ENCODE measurements at places on chromosomes 1 and 21.

- DNase-seq: no peak
Observed at GRCh38 chr1:210298936-210299335, 29.8 kb upstream of the HHAT start.

DNA sequence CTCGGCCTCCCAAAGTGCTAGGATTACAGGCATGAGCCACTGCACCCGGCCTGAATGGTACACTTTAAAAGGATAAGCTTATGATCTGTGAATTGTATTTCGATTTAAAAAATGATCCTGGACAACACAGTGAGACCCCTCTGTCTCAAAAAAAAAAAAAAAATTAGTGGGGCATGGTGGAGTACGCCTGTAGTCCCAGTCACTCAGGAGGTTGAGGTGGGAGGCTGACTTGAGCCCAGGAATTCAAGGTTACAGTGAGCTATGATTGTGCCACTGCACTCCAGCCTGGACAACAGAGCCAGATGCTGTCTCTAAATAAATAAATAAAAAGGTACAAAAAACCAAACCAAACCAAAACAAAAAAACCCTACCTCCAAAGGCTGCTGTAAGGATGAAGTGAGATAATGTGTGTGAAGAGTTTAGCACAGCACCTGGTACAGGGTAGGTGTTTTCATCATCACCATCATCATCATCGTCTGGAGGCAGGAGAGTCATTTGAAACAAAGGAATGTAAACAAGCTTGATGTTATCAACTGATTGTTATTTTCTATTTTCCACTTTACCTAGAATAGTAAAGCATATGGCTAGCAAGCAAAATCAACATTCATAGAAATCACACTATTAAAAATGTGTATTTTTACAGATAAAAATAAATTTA lies 22.5 kb upstream of the HTR1D start:
- no peak for DNase-seq

DNA sequence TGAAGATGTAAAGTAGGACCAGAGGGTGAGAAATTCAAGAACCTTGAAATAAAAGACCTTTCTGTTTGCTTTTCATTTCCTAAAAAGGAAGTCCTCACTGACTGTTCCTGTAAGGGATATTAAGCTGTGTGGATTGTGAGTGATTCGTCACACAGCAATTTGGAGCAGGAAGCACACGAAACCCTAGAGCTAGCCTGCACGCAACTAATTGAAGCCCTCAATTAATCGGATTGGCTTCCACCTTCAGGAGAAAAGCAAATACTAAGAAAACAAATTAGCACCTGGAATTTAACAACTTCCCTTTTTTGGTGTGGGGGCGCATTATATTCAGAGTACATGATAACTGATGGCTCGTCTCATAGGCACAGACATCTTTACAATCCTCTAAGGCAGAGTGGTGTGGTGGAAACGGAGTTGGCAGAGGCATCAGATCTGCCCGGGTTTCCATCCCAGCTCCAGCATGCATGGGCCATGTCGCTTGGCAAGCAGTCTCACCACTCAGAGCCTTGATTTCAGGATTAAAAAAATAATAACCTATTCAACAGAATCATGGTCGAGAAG lies 95.2 kb downstream of the KCNJ15 start:
- no peak for DNase-seq

DNA sequence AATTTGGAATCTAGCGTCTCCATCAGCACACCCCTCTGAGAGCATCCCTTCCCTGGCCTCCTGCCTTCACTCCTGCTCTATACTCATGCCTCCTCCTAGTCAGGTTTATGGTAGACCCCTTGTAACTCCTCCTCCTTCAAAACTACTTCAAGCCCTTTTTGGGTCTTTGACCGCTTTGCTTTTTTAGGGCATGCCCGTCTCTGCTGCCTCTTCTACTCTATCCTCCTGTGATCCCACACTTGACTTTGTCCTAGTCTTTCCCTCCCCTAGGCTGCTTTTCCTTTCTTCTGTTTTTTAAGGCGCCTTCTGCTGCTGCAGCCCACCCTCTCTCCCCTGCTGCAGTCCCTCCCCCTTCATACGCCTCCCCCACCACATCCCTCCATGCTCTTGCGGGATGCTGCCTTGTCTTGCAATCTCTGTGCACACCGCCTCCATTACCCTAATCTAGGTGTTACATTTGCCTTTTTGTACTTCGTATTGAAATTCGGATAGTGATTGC lies 1.5 kb downstream of the SNX27 start:
- no peak for DNase-seq

DNA sequence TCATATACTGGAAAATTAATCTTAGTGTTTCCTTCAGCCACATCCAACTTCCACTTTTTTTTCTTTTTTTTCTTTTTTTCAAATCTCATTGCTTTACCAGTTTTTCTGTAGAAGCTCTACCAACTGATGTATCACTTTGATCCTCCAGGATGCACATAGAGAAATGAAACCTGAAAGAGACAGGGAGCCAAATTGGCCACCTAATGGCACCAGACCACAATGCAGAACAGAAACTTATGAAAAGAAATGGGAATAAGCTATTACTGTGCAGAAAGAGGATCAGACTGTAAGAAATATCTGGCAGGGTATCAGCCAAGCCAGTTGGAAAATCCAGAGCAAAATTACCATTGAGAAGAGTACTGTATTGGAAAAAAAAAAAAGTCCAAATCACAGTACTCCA lies 1514.2 kb downstream of the MRPL39 start:
- DNase-seq: no peak

DNA sequence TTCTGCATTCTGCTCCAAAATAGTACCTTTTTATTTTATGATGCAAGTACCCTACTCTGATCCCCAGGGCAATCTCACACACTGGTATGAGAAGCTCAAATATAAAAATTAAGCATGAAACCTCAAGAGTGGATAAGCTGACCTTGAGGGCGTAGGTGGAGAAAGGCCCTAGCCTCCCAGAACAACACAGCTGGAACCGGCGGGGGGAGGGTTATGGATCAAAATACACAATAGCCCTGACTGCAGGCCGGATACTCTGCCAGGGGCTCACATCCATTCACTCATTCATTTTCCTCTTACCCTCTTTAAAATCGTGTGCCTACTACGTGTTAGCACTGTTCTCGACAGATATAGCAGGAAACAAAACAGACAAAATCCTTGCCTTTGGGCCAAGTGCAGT lies 32.8 kb upstream of the ECE1 start:
- no peak for DNase-seq

DNA sequence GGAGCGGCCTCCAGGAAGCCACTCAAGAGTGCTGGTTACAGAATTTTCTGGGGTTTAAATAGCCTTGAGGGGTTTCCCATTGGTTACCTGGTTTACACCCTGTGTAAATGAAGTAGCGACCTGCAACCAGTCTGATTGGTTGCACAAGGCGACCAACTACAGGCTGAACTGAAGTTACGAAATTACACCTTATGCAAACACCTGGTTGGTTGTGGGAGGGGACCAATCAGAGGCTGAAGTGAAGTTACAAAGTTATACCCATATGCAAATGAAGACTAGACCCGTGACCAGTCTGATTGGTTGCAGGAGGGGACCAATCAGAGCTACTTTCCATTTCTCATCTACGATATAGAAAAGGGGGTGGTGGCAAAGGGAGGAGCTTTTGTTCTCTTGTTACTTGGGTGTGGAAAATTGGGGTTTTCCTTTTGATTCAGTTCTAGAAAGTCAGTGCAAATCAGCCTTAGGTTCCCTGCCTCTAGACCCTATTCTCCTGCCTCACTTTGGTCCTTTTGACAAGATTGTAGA lies 22.2 kb upstream of the C1orf174 start:
- DNase-seq: no peak

GRCh38 chr1:245901037-245901436 lies 606.0 kb downstream of the SMYD3 start:
- no peak for DNase-seq

- DNase-seq: no peak
Observed at GRCh38 chr1:214085325-214085724, 97.6 kb downstream of the PROX1 start.

GRCh38 chr1:224199679-224200078 lies 16.6 kb downstream of the DEGS1 start:
- DNase-seq: no peak

GRCh38 chr1:208681878-208682663 lies 437.9 kb upstream of the PLXNA2 start:
- DNase-seq: no peak

GRCh38 chr1:4974981-4975685 lies 320.7 kb downstream of the AJAP1 start:
- DNase-seq: no peak

DNA sequence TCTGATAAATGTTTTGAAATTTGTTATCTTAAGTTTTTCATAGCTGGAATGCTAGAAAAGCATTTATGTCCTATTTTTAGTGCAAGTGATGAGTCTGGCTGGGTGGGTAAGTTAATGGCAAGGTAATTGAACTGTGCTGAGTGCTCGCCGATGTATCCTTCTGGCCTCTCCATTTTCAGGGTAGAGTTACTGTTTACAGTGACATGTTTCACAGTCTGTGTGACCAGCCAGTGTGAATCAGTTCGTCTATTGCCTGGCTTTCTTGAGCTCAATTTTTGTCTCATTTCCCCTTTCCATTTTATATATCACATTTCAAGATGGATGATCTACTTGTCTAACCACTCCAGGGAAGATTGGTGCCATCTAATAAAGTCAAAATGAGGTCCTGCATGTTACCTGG lies 44.1 kb downstream of the ITSN1 start:
- no peak for DNase-seq

DNA sequence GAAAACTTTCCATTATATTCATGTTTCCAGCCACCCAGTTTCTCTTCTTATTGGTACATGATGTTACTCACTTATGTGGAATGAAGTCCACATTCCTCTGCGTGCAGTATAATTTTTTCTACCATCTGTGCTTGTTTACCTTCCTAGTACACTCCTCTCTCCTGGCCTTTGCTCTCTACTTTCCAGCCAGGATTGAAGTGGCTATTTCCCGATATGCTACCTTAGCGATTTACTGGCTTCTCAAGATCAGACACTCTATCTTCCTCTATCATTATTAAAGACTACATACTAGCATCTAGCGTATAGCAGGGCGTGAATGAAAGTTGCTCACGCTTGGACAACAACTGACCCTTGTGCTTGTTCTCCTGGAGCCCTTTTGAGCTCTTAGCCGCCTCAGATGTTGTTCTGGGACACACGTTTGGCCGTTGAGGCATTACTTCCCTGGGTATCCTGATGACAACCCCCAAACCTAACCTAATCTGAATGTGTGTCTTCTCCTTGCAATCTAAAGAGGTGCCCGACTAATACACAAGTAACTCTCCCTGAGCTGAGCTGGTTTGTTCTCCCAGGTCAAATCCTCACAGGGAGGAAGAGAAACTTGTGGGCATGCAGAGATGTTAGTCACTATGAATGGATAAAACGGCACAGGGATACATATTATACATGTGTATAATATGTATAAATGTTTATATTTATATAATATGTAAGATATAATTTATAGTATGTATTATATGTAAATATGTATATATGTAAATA lies 13.4 kb upstream of the MTARC2 start:
- DNase-seq: no peak

DNA sequence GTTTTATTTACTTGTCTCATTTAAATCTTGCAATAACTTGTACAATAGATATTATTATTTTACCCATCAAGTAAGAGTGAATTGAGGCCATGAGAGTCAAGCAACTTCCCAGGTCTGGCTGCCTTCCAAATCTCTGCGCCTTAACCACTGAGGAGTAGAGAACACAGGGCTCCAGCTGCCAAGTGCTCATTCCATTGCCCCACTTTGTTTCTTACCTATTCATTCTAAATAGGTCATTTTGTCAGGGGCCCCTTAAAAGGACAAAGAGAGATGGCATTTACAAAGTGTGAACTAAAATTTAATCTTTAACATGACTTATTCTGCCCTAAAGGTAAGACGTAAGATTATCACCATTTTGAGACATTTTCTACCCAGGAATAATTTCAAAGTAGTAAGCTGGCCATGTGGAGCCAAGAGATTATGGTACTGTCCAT lies 3.5 kb downstream of the PPP1R15B start:
- no peak for DNase-seq

DNA sequence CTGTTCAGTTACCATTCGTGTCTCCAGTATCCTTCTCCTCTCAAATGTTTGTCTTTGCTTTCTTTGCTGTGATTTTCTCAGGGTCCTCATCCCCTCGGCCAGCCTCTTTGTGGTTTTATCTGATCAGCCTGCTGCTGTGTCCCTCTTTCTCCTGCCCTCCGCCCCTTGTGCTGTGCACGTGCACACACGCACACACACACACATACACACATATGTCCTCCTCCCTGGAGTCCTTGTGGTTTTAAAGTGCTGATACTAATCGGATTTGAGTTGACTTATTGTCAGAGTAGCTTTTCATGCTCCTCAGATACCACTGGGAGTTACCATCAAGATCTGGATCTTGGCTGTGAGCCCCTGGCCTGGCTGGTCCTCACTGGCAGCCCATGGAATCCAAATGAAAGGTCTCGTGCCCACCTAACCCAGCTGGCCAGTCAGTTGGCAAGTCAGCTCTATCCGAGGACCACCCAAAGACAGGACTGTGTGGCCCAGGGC lies 34.1 kb downstream of the QSOX1 start:
- DNase-seq: no peak

DNA sequence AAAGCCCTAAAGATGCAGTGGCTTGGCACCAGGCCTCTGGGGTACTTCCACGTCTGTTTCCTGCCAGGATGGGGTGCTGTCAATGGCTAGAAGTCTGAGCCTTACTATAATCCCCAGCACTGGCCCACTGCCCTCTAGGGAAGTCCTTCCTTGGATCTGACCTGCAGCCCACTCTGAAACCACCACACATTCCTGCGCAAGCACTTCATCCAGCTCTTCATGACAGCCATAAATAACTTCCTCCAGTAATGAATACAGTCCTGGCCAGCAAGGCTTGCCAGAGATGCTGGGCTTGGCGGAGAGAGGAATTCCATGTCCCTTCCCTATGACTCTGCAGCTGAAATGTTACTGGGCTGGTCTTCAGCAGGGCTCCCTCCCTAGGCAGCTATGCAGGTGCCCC lies 32.6 kb downstream of the ALPL start:
- no peak for DNase-seq

DNA sequence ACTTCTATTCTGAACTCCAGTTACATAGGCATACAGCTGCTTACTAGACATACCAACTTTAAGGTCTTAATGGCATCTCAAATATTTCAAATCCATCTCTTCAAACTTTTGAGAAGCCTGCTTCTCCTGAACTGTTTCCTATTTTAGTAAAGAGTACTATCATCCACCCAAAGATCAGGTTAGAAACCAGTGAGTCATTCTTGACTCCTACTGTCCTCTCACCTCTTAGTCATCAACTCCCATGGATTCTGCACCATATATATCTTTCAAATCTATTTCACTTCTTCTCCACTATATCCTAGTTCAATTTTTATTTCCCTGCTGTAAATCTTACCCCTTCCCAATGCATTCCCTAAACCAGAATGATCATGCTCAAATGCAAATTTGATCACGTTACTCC lies 18.1 kb upstream of the BEND5 start:
- no peak for DNase-seq
